HL-60 (cell line): ENCODE measurements at places on chromosomes 2 and 18.

DNA sequence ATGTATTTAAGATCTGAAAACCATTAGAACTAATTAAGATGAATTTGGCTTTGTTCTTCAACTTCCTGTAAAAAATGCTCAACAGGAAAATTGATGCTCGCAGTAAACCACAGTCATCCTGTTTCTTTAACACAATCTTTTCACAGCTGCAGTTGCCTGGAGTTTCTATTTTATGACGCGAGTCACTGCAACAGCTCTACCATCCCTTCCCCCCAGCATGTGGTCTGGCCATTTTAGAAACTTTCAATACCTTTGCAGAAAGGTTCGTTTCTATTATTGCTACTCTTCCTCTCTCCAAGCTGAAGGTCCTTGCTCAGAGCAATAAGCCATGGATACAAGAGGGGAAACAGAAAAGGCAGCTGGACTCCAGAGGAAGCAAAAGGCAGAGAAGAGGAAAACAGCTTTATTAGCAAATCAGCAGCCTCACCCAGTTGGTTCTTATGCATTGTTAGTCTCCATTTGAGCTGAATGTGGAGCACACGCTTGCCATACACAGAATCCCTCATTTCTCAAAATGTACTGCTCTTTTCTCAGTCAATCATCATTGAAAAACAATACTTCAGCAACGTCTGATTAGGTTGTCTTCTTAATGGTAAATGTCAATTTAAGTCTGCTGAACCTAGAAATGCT is 3.9 kb downstream of the WIPF1 start:
- peak; percentile 85 for DNase-seq

GRCh38 chr2:22247466-22247865 is 1123.7 kb downstream of the TDRD15 start:
- no peak for DNase-seq

DNA sequence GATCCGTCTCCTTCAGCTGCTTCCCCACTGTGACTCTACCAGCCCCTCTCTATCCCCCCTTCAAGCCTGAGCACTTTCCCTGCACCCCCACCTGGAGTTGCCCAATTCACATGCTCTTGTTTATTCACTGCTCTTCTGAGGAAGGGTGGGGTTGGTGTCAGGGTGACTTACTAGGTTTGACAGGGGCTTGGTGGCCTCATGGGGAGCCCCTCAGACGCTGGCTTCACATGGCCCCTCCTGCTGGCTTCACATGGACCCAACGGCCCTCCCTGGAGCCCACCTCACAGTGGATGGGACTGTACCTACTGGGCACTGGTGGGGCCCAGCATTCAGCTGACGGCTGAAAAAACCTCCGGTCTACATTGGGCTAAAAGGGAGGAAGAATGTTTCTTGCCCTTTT is 16.7 kb upstream of the MRPL33 start:
- DNase-seq, result no peak

- no peak for DNase-seq
Measured at GRCh38 chr2:152336854-152337510, 2.0 kb downstream of the FMNL2 start.

- DNase-seq, result no peak
Measured at GRCh38 chr2:23460993-23461392, 76.0 kb downstream of the KLHL29 start.

DNA sequence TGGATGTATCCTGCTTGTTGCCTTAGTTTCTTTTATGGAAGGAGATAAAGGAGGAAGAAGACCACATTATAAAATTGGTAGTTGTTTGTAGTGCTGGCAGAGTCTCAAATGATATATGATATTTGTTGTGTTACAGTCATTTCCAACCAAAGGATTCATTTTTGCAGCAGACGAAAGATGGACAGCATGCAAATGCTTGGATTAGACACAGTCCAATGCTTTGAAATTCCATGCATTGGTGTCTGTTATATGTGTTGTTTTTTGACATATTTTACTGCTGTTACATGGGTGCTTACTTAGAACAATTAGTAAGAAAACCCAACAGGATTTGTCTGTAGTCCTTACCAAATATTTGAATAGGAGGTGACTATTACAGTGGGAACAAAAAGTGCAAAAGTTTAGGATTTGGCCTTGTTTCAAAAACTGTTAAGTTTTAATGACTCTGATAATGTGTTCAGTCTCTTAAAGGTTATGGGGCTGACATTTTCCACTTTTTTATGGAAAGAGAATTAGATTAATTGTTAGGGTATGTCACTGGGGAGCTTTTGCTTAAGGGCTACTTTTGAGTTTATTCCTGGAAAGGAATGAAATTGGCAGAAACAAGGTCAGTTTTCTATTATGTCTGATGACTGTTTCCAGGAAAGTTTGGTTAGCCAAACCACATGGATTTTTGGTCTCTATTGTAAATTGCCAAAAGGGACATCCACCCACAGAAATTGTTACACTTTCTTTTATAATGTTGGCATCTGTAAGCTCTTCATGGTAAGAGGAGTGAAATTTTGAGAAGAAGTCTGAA is 229.4 kb upstream of the MMADHC start:
- DNase-seq, result no peak

DNA sequence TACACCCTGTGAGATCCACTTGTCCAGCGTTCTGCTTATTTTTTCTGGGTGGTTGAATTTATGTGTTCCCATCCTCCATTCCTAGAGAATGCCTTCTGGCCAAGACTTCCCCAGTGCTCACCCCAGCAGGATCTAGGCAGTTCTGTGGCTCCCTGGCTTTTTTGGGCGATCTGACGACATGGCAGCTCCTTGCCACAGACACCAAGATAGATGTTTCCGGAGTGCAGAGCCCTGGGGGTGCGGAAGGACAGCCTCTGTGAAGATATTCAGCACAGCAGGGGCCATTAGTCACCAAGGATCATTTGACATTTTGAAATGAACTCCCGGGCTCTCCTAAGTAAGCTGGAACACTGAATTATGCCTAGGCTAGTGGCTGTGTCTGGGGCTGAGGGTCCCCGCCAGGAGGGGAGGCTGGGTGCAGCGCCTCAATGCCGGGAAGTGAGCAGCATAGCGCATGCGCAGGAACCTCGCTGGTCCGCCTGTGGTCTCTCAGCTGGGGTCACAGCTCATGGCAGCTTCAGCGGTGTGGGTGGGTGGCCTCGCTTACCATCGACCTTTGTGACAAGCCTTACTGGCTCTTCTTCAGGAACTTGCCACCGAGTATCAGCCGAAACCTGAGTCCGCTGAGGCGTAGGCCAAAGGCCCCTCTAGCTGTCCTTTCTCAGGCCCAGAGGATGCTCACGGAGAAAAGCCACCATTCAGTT is 60.3 kb downstream of the MEX3C start:
- no peak for DNase-seq

GRCh38 chr2:231589656-231590055 is 3.0 kb upstream of the TEX44 start:
- no peak for DNase-seq

GRCh38 chr18:72013427-72013850 is 530.7 kb downstream of the CBLN2 start:
- DNase-seq, result no peak

GRCh38 chr2:206361407-206362045 is 81.8 kb upstream of the ADAM23 start:
- no peak for DNase-seq

DNA sequence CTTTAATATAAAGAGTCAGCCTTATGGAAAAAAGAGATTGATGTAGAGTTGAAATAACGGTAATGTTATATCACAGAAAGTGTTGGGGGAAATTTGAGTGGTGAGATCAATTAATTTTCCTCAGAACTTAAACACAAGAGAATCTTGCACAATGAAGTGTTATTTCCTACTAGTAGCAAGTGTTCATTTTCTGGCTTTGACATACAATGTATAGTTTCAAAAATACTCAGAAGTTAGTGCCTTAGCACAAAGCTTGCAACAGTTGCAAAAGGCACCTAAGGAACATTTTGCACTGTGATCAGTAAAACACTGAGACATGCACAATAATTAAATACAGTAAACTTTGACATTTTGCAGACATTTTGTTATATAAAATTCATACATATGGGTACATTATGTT is 161.2 kb downstream of the CD226 start:
- DNase-seq, result no peak

DNA sequence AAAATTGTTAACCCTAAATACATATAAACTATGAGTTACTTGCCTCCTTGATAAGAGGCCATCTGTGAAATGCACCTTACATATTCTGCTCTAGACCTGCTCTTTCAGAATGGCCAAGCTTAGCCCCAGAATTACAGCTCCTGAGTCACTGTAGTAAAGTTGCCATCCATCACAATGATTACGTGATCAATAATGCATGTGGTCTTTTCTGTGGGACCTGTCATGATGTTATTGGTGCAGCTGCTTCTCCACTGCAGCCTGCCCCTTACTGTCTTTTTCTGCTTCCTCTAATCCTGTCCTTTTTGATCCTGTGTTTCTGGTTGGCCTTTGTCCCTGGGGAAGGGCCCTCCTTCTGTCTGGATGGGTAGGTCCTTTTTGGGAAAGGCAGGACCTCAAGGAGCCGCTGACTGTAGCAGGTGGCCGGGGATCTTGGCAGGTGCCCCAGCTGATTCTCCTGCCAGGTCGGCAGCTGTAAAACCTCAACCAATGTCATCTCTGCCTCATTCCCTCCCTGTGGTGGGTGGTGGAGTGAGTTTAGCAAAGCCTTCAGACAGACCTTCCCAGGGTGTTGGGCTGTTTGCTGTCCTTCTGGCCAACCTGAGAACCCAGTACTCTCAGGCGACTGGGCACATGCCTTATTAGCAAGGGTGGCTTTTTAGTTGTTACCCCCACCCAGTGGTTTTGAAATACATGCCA is 126.2 kb upstream of the EML6 start:
- no peak for DNase-seq

DNA sequence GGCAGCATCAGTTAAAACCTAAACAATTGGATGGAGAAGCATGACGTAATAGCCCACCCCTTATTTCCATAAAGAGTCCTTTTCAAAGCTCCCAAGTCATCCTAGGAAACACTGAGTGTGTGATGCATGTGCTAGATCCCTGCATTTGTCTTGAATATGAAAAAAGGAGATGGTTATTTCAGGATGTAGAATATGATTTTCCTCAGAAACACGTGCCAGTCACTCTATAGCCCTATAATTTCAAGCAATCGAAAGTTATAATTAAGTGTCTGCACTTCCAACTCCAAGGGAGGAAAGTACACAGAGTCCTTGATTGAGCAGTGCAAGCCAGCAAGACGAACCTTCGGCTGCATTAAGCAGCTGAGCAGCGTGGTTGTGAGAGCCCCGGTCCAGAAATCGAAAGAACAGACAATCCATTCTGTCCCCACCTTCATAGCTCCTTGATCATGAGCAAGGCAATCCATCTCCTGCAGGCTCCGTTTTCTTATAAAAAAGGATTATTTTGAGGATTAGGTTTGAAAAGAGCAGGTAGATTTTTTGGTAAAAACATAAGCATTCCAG is 287.7 kb downstream of the FBXO15 start:
- DNase-seq, result no peak

DNA sequence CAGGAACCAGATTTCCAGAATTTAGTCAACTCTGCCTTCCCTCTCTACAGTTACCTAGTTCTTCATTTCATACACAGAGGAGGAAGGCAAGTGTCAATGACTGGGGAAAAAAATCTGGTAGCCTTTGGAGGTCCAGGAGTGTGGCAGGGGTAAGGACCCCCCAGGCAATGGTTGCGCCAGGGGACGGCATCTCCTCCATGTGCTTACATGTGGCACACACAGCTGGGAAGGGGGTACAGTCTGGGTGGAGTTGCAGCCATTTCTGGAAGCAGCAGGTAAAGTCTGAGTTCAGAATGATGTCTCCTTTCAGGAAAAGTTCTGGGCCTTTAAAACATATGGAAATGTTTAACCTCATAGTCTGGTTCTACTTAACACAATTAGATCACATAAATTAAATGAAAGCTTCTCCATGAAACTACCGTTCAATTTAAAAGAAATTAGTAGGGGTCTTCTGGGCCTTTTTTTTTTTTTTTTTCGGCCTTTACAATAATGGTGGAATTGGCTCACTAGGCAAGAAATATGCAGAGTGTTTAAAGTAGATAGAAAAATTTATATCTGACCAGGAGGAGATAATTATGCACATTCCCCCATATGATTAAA is 153.6 kb upstream of the EPC2 start:
- DNase-seq, result no peak

GRCh38 chr2:229445501-229446211 is 174.6 kb upstream of the PID1 start:
- no peak for DNase-seq
